ENCODE measurements at places on chromosomes 4 and X. TPM values are rescaled to one million over a fixed set of nuclear protein-coding genes. Genes with fewer than 3 reads are reported as not detected.

RIPPLY1 gene
- 1.6 TPM for total RNA-seq

AKAP4 gene
- total RNA-seq = not detected

LRPAP1 gene
- 95.5 TPM for total RNA-seq

HEPH gene
- 1.4 TPM for total RNA-seq

CYTL1 gene
- total RNA-seq = not detected

TKTL2 gene
- not detected for total RNA-seq

NDUFB11 gene
- total RNA-seq = 46.9 TPM

- no peaks in the 10 kb centered on the region for H3K27me3 ChIP-seq
- no peaks in the 10 kb centered on the region for H3K36me3 ChIP-seq
- H3K4me3 ChIP-seq = no peak overlapping the region
- no peak for DNase-seq
Observed at GRCh38 chr4:139940600-139940999, 213.4 kb downstream of the MAML3 start.

DNA sequence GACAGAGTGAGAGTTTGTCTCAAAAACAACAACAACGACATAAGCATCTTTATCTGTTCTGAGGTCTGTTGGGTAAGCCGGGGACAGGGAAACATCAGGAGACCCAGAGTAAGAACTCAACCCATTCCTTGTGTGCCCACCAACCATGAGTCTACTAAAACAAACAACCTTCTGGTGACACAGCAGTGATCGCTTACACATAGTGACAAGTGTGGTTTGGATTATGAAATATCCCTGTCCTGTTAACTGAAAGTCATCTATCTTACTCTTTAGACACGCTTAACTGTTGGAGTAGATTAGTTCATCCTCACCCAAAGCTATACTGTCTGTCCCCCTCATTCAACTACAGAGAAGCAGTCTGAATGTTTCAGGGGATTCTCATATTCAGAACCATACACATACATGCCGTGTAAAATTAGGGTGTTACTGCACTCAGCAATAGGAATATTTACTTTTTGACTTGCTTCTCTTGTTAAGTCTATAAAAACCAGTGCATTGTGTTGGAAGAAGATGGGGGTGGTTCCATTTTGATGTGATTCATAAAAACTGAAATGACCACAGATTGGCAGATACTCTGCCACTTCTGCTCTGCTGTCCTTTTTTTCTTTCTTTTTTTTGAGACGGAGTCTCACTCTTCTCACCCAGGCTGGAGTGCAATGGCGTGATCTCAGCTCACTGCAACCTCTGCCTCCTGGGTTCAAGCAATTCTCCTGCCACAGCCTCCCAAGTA lies 27.4 kb downstream of the PHKA2 start:
- H3K27ac ChIP-seq = no peak overlapping the region
- H3K36me3 ChIP-seq = no peaks in the 10 kb centered on the region
- no peak for DNase-seq
- no peaks in the 10 kb centered on the region for H3K4me1 ChIP-seq

DNA sequence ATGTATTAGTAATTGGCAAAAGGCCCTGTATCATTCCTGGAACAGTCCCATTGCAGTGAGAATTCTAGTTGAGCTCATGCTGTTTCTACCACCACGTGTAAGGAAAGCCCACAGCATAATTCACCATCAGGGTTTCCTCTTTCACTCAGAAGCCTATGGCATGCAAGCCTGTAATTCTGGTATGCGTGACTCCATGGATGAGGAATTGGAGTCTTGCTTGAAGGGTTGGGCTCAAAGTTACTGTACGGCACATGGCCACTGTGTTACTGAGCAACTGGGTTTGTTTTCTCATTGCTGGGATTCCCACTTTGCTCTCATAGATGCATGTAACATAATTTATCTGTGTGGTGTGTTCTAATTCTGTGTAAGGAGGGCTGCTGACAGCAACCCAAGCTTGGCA lies 132.3 kb upstream of the NR3C2 start:
- no peaks in the 10 kb centered on the region for H3K27me3 ChIP-seq
- H3K4me1 ChIP-seq = no peaks in the 10 kb centered on the region
- H3K36me3 ChIP-seq = no peaks in the 10 kb centered on the region
- no peak for DNase-seq

DNA sequence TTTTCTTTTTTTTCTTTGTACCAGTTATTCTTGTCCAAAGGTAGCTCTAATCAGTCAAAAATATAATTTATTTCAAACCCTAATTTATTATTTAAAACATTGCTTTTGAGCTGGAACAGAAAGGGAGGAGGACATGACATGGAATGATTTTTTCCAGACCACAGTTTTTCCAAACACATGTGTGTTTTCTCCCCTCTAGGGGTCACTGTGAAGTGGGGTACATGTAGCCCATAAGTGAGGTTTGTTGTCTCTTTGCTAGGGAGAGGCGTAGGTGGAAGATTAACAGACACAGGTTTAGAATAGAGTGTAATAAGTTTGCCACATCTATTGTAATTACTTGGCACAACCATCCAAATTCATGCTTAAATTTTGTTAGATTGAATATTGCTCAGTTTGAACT lies 83.0 kb downstream of the TNIP2 start:
- DNase-seq = no peak
- peaks cover 9% of the 10 kb centered on the region for H3K36me3 ChIP-seq
- no peaks in the 10 kb centered on the region for H3K27me3 ChIP-seq
- H3K4me3 ChIP-seq = no peak overlapping the region
- H3K4me1 ChIP-seq = no peaks in the 10 kb centered on the region

- H3K27me3 ChIP-seq = no peaks in the 10 kb centered on the region
- H3K36me3 ChIP-seq = no peaks in the 10 kb centered on the region
- H3K4me3 ChIP-seq = peak within 1 kb of the TSS; percentile 30
- no peak within 1 kb of the TSS for H3K27ac ChIP-seq
- H3K4me1 ChIP-seq = peaks cover 4% of the 10 kb centered on the region
Observed at GRCh38 chrX:129654652-129655546, at the start of gene APLN. TSS of gene APLN (minus strand) at chrX:129654956. CDS start at chrX:129654630, 326 bp downstream.

DNA sequence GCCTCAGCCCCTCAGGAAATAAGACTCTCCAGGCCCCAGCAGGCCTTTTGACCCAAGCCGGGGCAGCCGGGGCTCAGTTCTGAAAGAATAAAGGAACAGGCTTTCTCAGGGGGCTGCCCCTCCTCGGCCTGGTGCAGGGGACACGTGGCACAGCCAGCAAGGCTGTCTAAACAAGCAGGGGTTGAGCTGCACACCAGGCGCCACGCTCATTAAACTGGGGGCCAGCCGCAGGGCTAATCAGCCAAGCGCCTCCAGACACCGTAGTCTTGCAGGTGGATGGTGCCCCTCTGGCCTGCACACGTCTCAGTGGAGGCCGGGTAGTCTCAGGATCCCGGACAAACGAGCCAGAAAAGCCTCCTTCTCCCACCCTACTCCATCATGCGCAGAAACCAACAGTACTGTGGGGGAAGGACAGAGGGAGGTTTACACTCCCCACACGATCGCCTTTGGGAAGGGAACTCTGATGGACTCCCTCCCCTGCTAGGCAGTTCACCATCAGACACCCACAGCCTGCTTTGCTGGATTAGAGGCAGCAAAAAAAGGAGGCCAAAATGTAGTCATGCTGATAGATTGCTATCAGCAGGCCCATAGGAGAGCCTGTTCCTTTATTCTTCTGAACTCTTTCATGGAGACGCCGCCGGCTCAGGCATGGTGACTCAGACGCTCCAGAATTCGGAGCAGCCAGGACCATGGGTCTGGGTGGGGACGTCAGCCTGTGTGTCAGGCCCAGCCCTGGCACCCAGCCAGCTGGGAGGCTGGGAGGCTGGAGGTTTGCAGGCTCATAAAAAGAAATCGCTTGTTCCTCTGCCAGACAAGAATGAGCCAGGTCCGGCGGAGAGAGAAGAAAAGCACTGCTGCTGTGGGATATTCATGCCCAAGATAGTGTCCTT lies 342.4 kb downstream of the BCOR start:
- H3K27me3 ChIP-seq = no peaks in the 10 kb centered on the region
- H3K27ac ChIP-seq = no peak overlapping the region
- H3K4me3 ChIP-seq = no peak overlapping the region
- DNase-seq = no peak

- no peaks in the 10 kb centered on the region for H3K4me1 ChIP-seq
- no peaks in the 10 kb centered on the region for H3K27me3 ChIP-seq
- no peaks in the 10 kb centered on the region for H3K36me3 ChIP-seq
- H3K4me3 ChIP-seq = no peak overlapping the region
Observed at GRCh38 chr4:93384887-93385286, 443.7 kb upstream of the ATOH1 start.

- H3K27ac ChIP-seq = no peak overlapping the region
- no peak for DNase-seq
- H3K4me3 ChIP-seq = no peak overlapping the region
- H3K4me1 ChIP-seq = no peaks in the 10 kb centered on the region
- H3K27me3 ChIP-seq = no peaks in the 10 kb centered on the region
Observed at GRCh38 chr4:4270529-4270928, 19.4 kb downstream of the LYAR start.

DNA sequence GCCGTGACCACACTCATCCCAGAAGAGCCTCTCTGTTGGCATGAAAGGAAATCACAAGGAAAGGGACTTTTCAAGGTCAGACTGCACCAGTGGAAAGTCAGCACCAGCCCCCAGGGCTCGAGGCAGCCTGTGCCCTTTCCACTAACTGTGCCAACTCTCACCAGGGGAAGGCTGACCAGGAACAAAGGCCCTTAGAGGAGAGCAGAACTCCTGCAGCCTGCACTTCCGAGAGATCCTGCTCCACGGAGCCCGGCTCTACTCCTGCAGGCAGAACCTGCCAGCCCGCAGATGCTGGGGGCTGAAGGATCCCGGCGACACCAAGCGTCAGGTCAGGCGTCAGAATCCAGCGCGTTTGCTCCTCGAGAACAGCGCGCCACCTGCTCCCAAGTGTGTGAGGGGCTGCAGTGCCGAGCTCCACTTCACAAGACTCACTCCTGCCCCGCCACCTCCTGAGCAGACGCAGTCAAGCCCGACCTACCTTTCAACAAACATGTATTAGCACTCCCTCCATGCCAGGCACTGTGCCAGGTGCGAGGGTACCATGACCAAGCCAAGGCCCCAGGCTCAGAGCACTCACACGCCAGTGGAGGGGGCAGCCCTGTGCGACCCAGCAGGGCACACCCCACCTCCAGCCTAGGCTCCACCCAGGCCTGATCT lies 13.6 kb upstream of the HELT start:
- H3K36me3 ChIP-seq = no peaks in the 10 kb centered on the region
- H3K27ac ChIP-seq = no peak overlapping the region
- no peaks in the 10 kb centered on the region for H3K4me1 ChIP-seq
- peak overlapping the region; percentile 27 for H3K4me3 ChIP-seq
- peak; percentile 62 for DNase-seq

GRCh38 chrX:46330981-46331380 lies 214.2 kb downstream of the ZNF674 start:
- H3K27me3 ChIP-seq = no peaks in the 10 kb centered on the region
- H3K36me3 ChIP-seq = no peaks in the 10 kb centered on the region
- H3K4me1 ChIP-seq = no peaks in the 10 kb centered on the region
- H3K4me3 ChIP-seq = no peak overlapping the region
- H3K27ac ChIP-seq = no peak overlapping the region

DNA sequence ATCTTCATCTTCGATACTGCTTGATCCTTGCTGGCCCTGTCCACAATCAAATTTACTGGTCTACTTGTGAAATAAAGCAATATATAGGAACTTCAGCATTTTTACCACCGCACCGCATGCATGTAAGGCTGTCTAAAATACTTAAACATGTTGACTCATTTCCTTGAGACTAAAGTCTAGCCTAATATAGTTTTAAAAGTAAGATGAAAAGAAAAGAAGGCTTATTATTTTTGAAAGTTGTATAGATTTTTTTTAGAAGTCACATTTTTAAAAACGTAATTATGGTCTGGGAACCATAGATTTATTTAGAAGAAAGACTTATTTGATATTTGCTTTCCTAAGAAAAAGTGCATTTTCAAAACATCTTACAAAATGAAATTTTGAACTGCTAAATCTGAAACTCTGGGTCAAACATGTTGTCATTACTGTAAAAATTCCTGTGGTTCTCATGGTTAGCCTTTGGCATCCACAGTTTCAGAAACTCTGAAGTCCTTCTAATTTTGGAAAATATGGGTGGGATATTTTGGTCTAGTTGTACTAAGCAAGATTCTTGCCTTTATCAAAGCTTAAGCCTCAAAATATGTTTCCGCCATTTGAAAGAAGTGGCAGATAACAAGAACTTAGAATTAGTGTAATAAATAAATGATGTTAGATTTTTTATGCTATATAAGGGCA lies 423.5 kb upstream of the CTSO start:
- H3K4me1 ChIP-seq = no peaks in the 10 kb centered on the region
- H3K27ac ChIP-seq = no peak overlapping the region
- no peak overlapping the region for H3K4me3 ChIP-seq
- no peaks in the 10 kb centered on the region for H3K36me3 ChIP-seq
- no peak for DNase-seq

DNA sequence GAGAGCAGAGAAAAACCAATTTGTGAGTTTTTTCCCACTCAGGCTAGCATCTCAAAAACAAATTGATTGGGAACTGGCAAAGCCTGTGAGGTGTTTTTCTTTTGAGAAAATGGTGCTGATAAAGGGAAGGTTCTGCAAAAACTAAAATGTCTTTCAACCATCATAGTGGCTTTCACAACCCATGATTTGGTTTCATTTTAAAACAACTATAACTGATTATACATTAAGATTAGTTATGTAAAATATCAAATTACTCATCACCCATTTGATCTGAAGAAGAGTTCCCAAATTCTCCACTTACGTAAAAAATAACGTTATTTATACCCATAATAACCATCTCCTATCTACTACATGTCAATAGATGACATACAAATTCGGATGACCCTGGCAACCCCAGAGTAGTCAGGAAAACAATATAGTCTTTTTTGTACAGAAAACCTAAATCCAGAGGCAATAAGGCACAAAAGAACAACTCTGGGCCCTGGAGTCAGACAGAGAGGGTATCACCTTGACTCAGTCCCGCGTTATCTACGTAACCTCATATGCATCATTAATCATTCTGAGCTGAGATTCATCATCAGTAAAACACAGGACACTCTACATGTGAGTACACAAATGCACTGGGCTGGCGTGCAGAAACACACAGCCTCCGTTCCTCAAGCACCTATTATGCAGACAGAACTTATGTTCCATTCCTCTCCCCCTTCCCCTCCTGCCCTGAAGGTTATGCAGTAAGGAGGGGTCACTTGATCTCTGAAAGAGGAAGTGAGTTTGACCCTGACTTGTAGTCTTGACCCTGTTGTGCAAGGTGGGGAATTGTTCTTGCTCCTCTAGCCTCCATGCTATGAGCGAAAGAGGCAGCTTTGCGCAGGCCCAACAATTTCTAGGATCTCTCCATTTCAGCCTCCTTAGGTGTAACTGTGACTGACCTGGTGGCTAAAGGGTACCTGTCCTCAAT lies 82.2 kb downstream of the SLC9A7 start:
- H3K4me3 ChIP-seq = no peak overlapping the region
- DNase-seq = no peak
- H3K4me1 ChIP-seq = no peaks in the 10 kb centered on the region
- no peak overlapping the region for H3K27ac ChIP-seq
- no peaks in the 10 kb centered on the region for H3K27me3 ChIP-seq

- H3K4me1 ChIP-seq = no peaks in the 10 kb centered on the region
- H3K36me3 ChIP-seq = no peaks in the 10 kb centered on the region
- no peaks in the 10 kb centered on the region for H3K27me3 ChIP-seq
Observed at GRCh38 chrX:155744534-155744933, 131.8 kb upstream of the TMLHE start.

GRCh38 chr4:24770667-24771066 lies 24.7 kb upstream of the SOD3 start:
- no peak overlapping the region for H3K27ac ChIP-seq
- H3K36me3 ChIP-seq = no peaks in the 10 kb centered on the region
- no peak for DNase-seq
- H3K4me3 ChIP-seq = no peak overlapping the region
- H3K27me3 ChIP-seq = no peaks in the 10 kb centered on the region

GRCh38 chrX:137194164-137194563 lies 160.4 kb upstream of the GPR101 start:
- DNase-seq = no peak
- H3K36me3 ChIP-seq = no peaks in the 10 kb centered on the region
- no peaks in the 10 kb centered on the region for H3K27me3 ChIP-seq
- H3K27ac ChIP-seq = no peak overlapping the region
- H3K4me3 ChIP-seq = no peak overlapping the region
